HT1080 (cell line): ENCODE measurements at places on chromosomes 5 and 9. TPM values are rescaled to one million over a fixed set of nuclear protein-coding genes. Genes with fewer than 3 reads are reported as not detected.

DNA sequence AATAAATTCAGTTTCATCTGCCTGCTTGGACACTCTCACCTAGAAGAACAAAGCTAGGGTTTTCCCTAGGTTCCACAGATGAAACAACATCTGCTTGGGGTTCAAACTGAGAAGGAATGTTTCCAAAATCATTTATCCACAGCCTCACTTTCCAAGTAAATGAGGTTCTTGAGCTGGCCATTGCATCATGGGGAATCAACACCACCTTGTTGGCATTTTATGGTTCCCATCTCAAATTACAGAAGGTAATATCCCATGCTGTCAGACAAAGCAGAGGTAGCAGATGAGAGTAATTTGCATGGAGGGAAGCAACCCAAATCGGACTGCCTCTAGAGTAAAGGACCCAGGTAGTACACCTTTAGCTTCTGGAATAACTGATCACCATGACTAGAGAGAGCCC, 10.5 kb upstream of the NR4A3 start:
- DNase-seq: no peak

- DNase-seq: no peak
Observed at GRCh38 chr9:69308206-69308931, 16.6 kb upstream of the ENTREP1 start.

DNA sequence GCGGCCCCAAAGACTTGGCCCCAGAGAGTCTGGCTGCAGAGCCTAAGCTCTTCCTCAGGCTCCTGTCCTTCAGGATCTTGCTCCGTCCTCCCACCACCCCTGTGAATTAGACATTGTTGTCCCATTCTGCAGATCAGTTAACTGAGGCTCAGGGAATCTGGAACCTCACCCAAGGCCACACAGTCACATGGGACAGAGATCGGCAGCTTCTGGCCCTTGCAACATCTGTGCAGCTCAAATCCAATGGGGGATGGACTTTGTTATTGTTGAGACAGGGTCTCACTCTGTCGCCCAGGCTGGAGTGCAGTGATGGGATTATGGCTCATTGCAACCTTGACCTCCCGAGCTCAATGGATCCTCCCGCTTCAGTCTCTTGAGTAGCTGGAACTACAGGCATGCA, 23.9 kb upstream of the LAMC3 start:
- no peak for DNase-seq

GRCh38 chr9:4865681-4866080, 72.9 kb downstream of the RCL1 start:
- DNase-seq: no peak

GRCh38 chr5:102570747-102571146, 71.9 kb upstream of the SLCO6A1 start:
- no peak for DNase-seq

DNA sequence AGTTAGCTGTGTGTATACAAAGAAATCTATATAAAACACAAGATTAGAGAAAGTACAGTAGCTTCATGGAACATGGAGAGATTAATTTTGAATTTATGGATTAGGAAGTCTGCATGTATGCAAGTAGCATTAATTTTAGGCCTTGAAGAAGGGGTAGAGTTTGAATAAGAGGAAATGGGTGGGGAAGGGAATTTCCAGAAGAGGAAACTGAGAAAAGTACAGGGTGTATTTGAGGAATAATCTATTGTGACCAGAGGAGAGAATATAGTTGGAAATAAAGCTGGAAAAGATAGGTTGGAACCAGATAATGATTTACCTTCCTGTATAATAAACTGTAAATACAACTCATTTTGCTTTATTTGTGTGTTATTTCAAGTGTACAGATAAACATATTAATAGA, 53.6 kb downstream of the CWC27 start:
- DNase-seq: no peak

DNA sequence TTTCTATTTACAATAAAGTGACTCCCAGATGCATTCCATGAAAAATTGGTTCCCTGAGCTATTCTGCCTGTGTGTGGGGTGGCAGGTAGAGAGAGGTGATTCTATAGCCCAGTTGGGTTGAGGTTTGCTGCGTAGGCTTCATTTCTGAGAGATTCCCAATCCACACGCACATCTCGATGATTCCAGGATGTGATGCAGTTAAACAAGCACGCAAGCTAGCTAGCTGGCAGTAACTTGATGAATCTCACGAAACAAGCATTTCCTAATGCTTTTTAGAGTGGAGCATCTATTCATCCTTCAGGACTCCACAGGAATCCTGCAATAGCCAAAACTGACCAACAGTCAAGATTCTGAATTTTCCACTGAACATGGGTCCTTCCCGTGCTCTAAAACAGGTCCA, 43.8 kb upstream of the CER1 start:
- peak; percentile 39 for DNase-seq

- no peak for DNase-seq
Observed at GRCh38 chr9:108780942-108781734, 74.6 kb downstream of the ACTL7B start.

- DNase-seq: no peak
Observed at GRCh38 chr9:134600836-134601638, 40.6 kb upstream of the COL5A1 start.

GRCh38 chr5:14036514-14036913, 92.0 kb upstream of the DNAH5 start:
- DNase-seq: peak; percentile 84

DNA sequence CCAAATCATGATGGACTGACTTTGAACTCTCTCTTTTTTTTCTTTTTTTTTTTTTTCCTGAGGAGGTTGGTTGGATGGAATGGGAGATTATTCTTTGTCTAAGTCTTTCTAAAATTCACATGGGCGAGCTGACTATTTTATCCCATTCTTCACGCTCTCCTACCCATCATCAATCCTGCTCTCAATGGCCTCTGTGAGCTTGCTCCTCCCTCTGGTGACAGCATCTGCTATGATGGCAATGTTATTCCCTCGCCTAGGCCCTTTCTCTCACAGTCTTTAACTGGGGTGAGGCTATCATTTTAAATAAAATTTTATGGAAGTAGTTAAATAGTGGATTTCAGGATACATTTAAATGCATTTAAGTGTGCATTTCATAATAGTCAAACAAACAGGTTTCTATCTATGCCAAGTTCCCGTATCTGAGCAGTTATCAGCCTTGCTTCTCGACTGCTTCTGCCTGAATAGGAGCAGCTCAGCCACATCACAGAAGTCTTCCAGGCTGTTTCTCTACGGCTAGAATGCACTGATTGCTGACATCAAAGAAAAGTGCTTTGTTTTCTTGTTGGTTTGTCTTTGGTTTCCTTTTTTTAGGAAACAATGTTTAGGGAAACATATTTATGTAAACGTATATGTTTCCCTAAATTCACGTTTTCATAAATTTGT, 2233.8 kb downstream of the MAT2B start:
- DNase-seq: no peak

DNA sequence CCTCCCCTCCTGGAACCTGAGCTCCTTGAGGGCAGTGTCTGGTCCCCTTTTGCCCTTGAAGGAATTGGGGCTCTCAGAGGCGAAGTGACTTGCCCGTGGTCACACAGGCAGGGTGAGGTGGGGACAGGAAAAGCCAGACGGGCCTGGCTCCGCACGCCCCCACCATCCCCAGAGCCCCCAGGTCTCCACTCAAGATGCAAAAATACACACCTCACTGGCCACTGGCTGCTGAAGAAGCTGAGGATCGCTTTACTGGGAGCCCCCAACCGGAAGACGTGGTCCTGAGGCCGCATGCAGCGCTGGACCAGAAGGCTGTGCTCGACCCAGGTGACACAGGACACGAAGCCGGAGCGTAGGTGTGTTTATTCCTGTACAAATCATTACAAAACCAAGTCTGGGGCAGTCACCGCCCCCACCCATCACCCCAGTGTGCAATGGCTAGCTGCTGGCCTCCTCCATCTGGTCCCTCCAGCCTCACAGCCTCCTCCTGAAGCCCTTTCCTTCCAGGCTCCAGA, 7.6 kb upstream of the AK1 start:
- no peak for DNase-seq

GRCh38 chr5:160271396-160271795, 41.0 kb downstream of the CCNJL start:
- no peak for DNase-seq

GRCh38 chr5:177966009-177966838, 29.8 kb downstream of the PROP1 start:
- DNase-seq: no peak

DNA sequence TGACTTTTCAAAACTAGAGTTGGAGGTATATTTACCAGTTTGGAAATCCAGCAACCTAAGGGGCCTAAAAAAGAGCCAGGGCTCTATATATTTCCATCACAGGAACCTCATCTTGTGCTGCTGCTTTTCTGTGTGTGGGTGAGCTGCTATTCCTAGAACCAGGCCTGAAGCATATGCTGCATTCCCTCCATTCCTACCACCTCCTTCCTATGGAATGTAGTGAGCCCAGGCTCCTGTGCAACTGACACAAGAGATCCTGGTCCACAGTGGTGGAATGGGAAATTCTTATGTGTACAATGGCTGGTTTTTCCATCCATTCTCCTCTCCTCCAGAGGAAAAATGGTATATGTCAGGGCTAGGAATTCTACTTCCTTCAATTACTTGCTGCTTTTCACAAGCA, 39.1 kb downstream of the SPEF2 start:
- DNase-seq: no peak

- DNase-seq: peak; percentile 28
Observed at GRCh38 chr9:33180526-33181184, 13.5 kb upstream of the B4GALT1 start.

- peak; percentile 67 for DNase-seq
Observed at GRCh38 chr9:13088720-13089427, 190.6 kb downstream of the MPDZ start.

GRCh38 chr9:127397646-127398274, 791 bp downstream of the SLC2A8 start:
- no peak for DNase-seq

- DNase-seq: peak; percentile 29
Observed at GRCh38 chr5:27020973-27021372, 17.4 kb downstream of the CDH9 start.

GRCh38 chr9:129276486-129277230, 98.6 kb upstream of the IER5L start:
- DNase-seq: no peak

DNA sequence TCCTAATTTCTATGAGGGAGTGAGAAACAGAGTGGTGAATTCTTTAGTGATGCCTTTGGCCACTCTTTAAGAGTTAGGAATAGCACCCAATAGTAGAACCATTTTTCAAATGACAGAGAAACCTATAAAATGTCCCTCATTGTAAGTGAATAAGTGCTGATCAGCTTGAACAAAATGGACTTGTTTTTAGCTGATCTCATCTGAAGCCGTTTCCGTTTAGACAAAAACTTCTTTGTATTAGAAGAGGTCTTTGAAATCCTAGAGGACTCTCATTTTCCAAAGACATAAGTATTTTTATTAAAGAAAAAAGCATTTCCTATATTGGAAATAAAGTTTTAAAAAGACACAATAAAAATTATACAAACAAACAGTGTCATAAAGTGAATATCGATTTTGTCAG, 273.9 kb downstream of the ARHGEF28 start:
- no peak for DNase-seq

GRCh38 chr9:108844391-108844790, 11.4 kb downstream of the ACTL7B start:
- DNase-seq: no peak

DNA sequence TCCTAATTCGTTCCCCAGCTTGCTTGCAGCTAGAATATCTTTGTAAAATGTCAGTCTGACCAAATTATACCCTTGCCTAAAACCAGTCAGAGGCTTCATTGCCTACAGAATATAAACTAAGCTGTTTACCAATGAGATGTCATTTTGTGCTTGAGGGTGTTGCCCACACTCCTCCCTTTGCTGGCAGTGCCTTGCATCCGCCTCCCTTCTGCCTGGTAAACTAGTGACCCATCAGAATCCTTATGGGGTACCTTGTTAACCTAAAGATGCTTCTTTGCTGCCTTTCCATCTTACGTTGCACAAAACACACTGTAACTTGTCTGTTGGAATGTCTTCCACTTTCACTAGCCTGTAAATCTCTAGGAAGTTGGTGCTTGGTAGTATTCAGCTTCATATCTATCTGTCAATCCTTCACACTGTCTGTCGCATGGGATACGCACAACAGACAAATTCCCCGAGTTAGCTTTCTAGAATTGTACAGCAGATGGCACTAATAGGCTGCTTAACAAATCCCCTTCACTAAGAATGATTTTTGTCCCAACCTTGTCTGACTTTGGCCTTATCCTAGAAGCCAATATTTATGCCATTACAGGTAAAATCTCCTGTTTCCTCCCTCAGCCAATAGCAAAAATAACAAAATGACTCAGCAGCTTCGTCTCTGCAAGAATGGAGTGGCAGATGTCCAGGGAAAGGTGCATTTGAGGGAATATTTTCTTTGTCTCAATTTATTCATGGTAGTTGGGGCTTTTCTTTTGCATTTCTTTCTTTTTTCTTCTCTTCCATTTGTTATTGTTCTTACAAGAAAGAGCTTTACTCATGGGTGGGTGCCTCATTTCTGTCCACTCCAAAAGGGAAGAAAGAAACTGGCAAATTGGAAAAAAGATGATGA, 3.0 kb downstream of the NUDT2 start:
- DNase-seq: peak; percentile 43

GRCh38 chr5:135843571-135844337, 9.3 kb downstream of the SLC25A48 start:
- no peak for DNase-seq

DNA sequence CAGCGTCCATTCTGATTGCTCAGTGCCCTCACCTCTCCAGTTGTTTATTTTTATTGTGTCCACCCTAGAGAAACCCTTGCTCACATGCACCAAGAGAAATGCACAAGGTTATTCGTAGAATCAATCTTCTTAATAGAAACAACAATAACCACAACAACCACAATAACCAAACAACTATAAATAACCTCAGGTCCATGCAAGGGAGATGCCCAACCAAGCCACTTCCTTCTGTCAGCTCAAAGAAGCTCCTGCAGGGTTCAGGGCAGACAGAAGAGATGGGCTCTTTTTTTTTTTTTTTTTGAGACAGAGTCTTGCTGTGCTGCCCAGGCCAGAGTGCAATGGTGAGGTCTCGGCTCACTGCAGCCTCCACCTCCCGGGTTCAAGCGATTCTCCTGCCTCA, 14.9 kb upstream of the TCOF1 start:
- no peak for DNase-seq

- no peak for DNase-seq
Observed at GRCh38 chr5:125815-126214, 33.8 kb downstream of the PLEKHG4B start.

OTP gene
- total RNA-seq: not detected in 2 replicates

CCDC192 gene
- total RNA-seq: not detected in 2 replicates

ANKRD18B gene
- total RNA-seq: 3.7 and 15.0 TPM in 2 replicates

IL5 gene
- total RNA-seq: not detected in 2 replicates

RGS14 gene
- total RNA-seq: 27.7 and 29.8 TPM in 2 replicates

TAF11L10 gene
- not detected in 2 replicates for total RNA-seq

CD274 gene
- total RNA-seq: 14.3 and 30.5 TPM in 2 replicates

ORM1 gene
- not detected in 2 replicates for total RNA-seq

DDX4 gene
- total RNA-seq: 0.24 TPM in 1 of 2 replicates, not detected in the other

SPTLC1 gene
- 58.7 and 64.9 TPM in 2 replicates for total RNA-seq

TAS2R1 gene
- not detected in 2 replicates for total RNA-seq

FOXD1 gene
- total RNA-seq: 146 and 192 TPM in 2 replicates

RPL37 gene
- total RNA-seq: 2,054 and 2,634 TPM in 2 replicates

TSSK1B gene
- not detected in 2 replicates for total RNA-seq

PCDHA10 gene
- total RNA-seq: not detected in 2 replicates

IL4 gene
- not detected in 2 replicates for total RNA-seq

CDH12 gene
- 0.30 and 0.98 TPM in 2 replicates for total RNA-seq
